ENCODE measurements at places on chromosomes 12 and 14.

- DNase-seq: no peak
These were observed 230.7 kb upstream of the RTL1 start for GRCh38 chr14:101134161-101134631.

GRCh38 chr14:78090864-78091263, 79.3 kb upstream of the NRXN3 start:
- DNase-seq: no peak

GRCh38 chr14:29168149-29168548, 401.6 kb downstream of the FOXG1 start:
- peak; percentile 34 for DNase-seq

DNA sequence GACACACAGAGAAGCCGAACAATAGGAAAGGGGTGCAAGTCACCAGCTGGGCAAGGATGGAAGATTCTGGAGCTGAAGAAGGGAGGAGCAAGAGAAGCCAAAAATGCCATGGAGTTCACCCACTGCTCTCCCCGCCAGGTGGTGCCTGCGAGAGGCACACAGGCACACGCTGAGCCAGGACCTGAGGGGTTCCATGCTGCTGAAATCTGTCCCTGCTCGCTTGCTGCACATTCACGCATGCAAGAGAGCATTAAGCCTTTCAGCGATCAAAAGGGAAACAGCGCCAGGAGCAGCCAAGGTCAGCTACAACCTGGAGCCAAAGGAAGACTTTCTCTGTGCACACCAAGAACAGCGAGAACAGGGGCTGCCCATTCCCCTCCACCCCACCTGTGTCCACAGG, 104.1 kb downstream of the ANO2 start:
- DNase-seq: no peak

GRCh38 chr12:83082690-83083276, 396.1 kb downstream of the TMTC2 start:
- DNase-seq: no peak

DNA sequence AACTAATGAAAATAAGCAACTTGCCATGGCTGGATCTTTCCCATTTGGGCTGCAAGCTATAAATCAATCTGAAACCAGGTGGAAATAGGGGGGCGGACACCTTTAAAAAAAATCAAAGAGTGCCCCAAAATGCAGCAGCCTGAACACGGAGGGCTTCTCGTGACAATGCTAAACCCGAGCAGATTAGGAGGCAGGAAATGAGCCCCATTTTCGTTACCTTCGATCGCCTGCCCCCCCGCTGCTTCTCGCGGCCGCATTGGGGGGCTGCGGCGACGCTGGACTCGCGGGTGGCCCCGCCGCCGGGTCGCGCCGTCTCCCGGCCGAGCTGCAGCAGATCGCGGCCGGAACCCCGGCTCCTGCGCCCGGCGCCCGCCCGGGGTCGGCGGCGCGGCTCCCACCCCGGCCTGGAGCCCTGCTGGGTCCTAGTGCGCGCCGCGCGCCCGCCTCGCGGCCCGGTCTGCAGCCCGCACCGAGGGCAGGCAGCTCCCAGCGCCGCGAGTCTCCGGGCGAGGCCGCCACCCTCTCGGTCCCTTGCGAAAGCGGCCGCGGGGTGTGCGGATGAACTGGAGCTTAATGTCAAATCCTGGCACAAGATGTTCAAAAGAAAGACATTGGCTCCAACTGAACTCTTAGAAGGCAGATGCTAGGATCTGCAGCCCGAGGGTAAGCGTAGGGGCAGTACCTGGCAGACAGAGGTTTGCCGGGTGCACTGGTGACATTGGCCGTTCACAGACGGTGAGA, 201.9 kb upstream of the FOXN3 start:
- peak; percentile 73 for DNase-seq

GRCh38 chr14:89424241-89424640, 7.2 kb upstream of the FOXN3 start:
- DNase-seq: peak; percentile 18

Data from HAP-1 (cell line).